SJSA1 (cell line): ENCODE measurements at places on chromosomes 16 and 17.

- no peak for DNase-seq
Observed at GRCh38 chr17:82127315-82127595, 29.2 kb upstream of the FASN start.

GRCh38 chr17:41284043-41284442, 8.5 kb downstream of the KRTAP9-7 start:
- peak; percentile 85 for DNase-seq

GRCh38 chr17:45146890-45147580, 1.2 kb upstream of the HEXIM1 start:
- peak; percentile 82 for DNase-seq

GRCh38 chr16:64629622-64630021, 492.2 kb downstream of the CDH11 start:
- no peak for DNase-seq

DNA sequence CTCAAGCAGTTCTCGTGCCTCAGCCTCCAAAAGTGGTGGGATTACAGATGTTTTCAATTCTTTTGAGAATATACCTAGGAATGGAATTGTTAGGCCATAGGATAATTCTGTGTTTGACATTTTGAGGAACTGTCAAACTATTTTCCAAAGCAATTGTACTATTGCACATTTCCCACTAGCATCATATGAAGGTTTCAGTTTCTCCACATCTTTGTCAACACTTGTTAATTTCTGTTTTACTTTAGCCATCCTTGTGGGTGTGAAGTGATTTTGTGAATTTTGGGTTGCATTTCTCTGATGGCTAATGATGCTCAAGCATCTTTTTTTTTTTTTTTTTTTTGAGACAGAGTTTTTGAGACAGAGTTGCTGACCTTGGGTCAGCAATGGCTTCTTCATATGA, 6.2 kb downstream of the NT5M start:
- DNase-seq, result no peak

- no peak for DNase-seq
Observed at GRCh38 chr17:82246365-82247181, 17.7 kb downstream of the SLC16A3 start.

DNA sequence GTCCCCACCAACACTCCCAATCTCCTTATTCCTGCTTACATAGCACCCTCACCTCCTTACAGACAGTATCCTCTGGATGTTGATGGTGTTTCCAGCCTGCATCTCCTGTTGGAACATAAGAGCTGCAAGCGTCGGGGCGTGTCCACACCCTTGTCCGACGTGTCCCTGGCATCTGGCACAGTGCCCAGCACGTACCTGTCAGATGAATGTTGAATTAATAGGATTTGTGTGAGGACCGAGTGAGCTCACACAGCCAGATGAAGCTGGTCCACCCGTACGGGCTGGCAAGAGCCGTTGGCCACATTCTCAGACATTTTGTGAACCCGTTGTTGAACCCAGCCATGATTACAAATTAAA, 12.2 kb upstream of the CBX4 start:
- no peak for DNase-seq

GRCh38 chr17:70618641-70619040, 449.3 kb downstream of the KCNJ2 start:
- DNase-seq, result no peak

DNA sequence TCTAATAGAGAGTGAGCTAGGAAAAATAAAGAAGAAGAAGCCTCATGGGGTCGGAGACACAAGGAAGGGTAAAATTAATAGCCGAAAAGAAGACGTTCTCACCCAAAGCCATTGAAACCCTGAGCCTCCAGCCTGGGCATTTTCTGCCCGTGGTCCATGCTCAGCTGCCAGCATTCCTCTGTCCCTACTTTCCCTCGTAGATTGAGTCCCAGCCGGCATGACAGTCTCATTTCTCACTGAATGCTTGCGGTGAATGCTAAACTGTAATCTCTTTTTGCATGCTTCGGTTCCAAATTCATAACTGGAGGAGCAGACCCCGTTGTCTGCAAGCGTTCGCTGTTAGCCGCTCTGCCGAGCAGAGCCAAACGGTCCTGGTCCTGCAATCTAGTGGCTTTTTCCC, 54.0 kb upstream of the COX10 start:
- no peak for DNase-seq

- no peak for DNase-seq
Observed at GRCh38 chr17:50048988-50049387, 6.9 kb upstream of the ITGA3 start.

DNA sequence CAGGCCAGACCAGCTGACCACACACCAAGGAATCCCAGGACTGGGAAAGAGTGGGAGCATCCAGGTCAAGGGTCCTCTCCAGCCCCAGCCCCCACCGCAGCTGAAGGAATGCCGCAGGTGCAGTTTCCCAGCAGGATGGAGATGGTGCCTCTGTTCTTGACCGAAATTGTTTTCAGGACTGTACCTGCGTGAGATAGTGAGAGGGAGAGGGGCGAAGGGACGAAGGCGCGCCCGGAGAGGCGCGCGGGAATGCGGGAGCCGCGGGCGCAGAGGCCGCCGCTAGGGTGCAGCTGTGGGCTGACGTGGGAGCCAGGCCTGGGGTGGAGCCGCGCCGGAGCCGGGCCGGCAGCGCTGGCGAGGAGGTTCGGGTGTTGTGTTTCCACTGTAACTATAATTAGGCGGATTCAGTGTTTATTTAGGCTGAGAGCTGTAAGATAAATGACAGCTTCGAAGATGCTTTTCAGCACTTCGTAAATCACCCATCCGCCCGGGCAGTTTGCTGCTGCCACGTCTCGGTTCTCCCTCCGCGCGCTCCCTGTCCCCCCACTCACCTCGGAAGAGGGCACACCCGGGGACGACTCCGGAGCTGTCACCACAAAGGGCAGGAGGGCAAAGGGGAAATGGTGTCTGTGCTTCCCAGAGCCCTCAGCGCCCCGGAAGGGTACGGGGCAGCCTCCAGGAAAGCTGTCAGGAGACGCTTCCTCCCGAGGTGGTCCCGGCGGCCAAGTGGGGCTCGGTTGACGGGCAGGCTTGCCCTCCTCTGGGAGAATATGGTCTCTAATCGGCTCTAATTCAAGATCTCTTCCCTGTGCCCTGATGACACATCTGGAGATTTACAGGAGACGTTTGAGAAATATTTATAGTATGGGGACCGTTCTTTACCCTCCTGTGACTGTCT, 38.2 kb downstream of the HOXB1 start:
- DNase-seq, result peak; percentile 60

GRCh38 chr17:59506894-59507726, 58.3 kb upstream of the DHX40 start:
- peak; percentile 27 for DNase-seq

DNA sequence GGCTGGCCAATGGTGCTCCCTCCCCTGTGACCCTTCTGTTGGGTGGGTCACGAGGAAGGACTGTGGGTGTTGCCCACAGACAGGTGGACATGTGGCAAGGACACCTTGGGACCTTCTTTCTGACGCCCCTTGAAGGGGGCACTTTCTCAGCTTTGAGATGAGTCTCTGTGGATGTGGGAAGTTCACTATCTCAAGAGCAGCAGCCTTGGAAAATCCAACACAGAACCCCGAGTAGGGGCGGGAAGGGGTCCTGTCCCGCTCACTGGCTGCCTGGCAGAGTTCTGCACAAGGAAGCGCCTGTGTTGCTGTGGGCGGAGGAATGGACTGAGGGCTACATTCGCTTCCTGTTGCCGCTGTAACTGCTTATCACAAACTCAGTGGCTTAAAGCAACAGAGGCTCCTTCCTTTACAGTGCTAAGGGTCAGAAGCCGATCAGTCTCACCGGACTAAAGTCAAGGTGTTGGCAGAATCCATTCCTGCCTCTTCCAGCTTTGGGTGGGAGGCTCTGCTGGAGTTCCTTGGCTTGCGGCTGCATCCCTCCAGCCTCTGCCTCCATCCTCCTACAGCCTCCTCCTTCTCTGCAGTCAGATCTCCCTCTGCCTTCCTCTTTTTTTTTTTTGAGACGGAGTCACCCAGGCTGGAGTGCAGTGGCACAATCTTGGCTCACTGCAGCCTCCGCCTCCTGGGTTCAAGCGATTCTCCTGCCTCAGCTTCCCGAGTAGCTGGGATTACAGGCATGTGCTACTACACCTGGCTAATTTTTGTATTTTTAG, 305.2 kb downstream of the SEC14L1 start:
- DNase-seq, result no peak

- no peak for DNase-seq
Observed at GRCh38 chr16:2275476-2276367, 7.8 kb upstream of the RNPS1 start.

DNA sequence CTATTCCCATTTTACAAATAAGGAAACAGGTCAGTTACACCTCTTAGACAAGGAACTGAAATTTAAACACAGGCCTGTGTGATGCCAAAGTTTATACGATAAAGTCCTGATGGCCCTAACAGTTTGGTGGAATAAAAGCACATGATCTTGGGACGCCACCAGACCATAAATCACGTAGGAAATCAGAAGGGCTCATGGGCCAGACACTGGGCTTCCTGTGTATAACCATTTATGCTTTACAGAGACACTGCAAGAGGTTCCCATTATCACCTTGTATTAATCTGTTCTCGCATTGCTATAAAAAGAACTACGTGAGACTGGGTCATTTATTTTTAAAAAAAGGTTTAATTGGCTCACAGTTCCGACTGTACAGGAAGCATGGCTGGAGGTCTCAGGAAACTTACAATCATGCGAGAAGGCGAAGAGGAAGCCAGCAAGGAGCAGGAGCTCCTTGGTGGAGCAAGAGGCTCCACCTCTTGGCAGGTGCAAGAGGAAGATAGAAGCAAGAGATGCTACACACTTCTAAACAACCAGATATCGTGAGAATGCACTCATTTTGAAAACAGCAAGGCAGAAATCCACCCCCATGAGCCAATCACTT, 124.0 kb upstream of the MON1B start:
- no peak for DNase-seq
